CD4-positive, alpha-beta memory T cell (primary cell): ENCODE measurements at places on chromosomes 11 and 22. TPM values are rescaled to one million over a fixed set of nuclear protein-coding genes. Genes with fewer than 3 reads are reported as not detected.

Gene DRD4
- total RNA-seq = 0.64 TPM

Gene SPATA19
- not detected for total RNA-seq

Gene SLN
- total RNA-seq = not detected

Gene PAMR1
- not detected for total RNA-seq

Gene FGF19
- not detected for total RNA-seq

Gene VSIG10L2
- not detected for total RNA-seq

Gene FAM111B
- 0.53 TPM for total RNA-seq

Gene KREMEN1
- total RNA-seq = not detected

Gene OR10G6
- total RNA-seq = not detected

Gene ST14
- total RNA-seq = 0.79 TPM

Gene LMF2
- total RNA-seq = 152 TPM

Gene MMP13
- total RNA-seq = not detected

Gene MRGPRE
- total RNA-seq = not detected

Gene OR52N4
- 2.2 TPM for total RNA-seq

Gene MN1
- total RNA-seq = 0.35 TPM

Gene JHY
- total RNA-seq = 5.4 TPM

Gene RAB36
- 0.33 TPM for total RNA-seq

Gene NLRP14
- not detected for total RNA-seq

Gene OR8J3
- total RNA-seq = not detected

Gene SLC35E4
- total RNA-seq = 3.0 TPM

Gene SLC43A3
- total RNA-seq = 15.6 TPM

Gene OR52E2
- total RNA-seq = not detected

Gene SULT4A1
- total RNA-seq = not detected

Gene GAL
- not detected for total RNA-seq

Gene SCGB2A2
- total RNA-seq = not detected

Gene KDM4E
- not detected for total RNA-seq

Gene MS4A7
- total RNA-seq = 0.76 TPM

Gene TRAF6
- total RNA-seq = 23.7 TPM

Gene LAYN
- total RNA-seq = not detected

Gene OR52A1
- not detected for total RNA-seq

Gene CYTH4
- 177 TPM for total RNA-seq

Gene CRYBB2
- total RNA-seq = not detected

Gene FZD4
- total RNA-seq = 0.03 TPM

Gene SLC22A9
- total RNA-seq = not detected

Gene OR5F1
- not detected for total RNA-seq

Gene RFPL3
- not detected for total RNA-seq

Gene OR8A1
- not detected for total RNA-seq

Gene CDC42EP1
- total RNA-seq = not detected

Gene MAPK8IP2
- 0.22 TPM for total RNA-seq

Gene POU2F3
- total RNA-seq = not detected

Gene ALDH3B1
- total RNA-seq = 0.72 TPM

Gene KCTD21
- total RNA-seq = 8.0 TPM

Gene HOATZ
- not detected for total RNA-seq

Gene GRIK4
- total RNA-seq = not detected

Gene MUC6
- not detected for total RNA-seq

Gene ANO5
- not detected for total RNA-seq

Gene VPS26B
- total RNA-seq = 76.6 TPM

Gene CCDC88B
- total RNA-seq = 73.0 TPM

Gene C22orf31
- total RNA-seq = not detected

Gene BBOX1
- not detected for total RNA-seq

Gene PKDREJ
- total RNA-seq = not detected

Gene TSKU
- not detected for total RNA-seq

Gene INCENP
- total RNA-seq = 28.4 TPM

Gene CDCA5
- 0.64 TPM for total RNA-seq

Gene OR5B21
- total RNA-seq = 0.61 TPM

Gene ADM
- total RNA-seq = 0.53 TPM

Gene CARD18
- not detected for total RNA-seq
